Fibroblast of skin of scalp (primary cell): ENCODE measurements at places on chromosomes 5 and 9.

- DNase-seq = no peak
Observed at GRCh38 chr5:29568028-29568427, 1625.5 kb upstream of the CDH6 start.

DNA sequence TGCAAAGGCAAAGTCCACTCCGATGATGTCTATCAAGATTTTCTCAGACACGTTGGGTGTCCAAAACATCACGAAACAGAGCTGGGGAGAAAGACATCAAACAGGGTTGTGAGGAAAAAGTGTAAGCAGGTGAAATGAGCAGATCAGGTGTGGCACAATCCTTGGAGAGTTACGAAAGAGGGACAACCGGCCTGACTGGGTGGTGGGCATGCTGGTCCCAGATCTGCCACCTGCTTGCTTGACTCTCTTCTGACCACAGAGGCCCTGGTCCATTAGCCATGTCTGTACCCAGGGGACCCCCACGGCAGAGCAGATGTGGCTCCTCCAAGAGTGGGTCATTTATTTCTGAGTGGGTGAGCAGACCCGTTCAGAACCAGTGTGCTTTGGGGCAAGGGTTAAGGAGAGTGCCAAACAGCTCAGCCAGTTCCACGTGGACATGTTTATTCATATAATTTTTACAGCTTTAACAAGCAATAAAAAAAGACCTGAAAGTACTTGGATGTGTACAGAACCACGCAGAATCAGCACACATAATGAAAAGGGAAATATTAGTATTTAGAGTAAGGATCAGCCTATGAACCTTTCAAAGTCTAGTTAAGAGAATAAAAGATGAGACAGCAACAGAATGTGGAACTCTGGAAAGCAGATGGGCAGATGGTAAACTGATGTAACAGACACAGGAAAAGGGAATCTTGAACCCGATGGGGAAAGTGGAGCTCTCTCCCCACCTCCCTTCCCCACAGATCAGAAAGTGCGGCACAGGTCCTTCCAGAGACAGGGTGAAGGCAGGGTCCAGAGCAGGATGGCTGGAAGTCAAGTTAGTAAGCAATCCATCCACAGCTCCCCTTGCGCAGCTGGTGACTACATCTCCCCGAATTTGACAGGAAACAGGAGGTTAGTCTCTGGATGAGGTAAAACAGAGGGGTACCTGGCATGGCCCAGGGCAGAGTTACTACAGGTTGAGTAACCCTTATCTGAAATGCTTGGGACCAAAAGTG is 52.5 kb downstream of the OTULIN start:
- DNase-seq = no peak

DNA sequence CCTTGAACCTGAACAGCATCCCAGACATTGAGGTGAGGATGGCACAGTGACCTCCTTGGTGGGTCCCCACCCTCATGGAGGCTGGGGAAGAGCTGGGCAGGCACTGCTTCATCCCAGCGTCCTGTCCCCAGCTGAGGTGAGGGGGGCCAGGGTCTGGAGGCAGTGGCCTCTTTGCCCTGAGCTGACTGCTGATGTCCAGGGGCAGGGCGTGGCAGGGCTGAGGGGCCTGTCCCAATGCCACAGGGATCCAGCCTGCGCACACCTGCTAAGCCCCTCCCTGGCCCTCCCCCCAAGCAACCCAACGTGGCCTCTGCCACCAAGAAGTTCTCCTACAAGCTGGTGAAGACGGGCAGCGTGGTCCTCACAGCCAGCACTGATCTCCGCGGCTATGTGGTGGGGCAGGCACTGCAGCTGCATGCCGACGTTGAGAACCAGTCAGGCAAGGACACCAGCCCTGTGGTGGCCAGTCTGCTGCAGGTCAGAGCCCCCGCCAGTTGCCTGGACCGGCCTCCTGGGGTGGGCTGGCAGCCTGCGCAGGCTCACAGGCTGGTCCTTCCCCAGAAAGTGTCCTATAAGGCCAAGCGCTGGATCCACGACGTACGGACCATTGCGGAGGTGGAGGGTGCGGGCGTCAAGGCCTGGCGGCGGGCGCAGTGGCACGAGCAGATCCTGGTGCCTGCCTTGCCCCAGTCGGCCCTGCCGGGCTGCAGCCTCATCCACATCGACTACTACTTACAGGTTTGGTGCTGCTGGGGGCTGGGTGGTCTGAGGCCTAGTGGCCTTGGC is 4.9 kb upstream of the EHMT1 start:
- DNase-seq = no peak

DNA sequence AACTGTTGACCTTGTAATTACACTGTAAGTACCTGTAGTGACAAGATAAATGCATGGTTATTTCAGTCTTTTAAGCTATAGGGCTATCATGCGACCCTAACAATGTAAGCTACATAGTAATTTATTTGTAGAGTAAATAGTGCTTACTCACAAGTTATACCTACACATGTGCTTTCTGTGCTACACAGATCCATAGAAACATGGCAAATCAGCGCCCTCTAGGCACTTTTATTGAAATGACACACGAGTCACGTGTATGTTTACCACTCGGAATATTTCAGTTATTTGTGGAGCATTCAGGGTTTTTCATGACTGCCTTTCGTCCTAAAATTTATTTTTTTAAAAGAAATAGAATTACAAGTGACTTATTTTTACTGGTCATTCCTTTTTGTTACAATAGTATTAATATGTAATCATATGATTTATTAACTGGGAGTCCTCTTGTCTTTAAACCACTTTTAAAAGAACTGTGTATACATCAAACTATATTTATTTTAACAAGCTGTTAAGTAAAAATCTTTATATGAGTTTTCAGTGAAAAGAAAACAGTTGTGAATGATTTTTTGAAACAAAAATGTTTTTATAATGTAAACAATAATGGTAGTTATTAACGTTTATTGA is 1242.3 kb upstream of the WWC1 start:
- peak; percentile 46 for DNase-seq

GRCh38 chr5:14209222-14209822 is 66.2 kb downstream of the TRIO start:
- DNase-seq = no peak

- DNase-seq = no peak
Observed at GRCh38 chr5:172303162-172303561, 19.6 kb upstream of the UBTD2 start.

GRCh38 chr5:92559781-92560180 is 1021.2 kb downstream of the NR2F1-AS1 start:
- DNase-seq = peak; percentile 77

- no peak for DNase-seq
Observed at GRCh38 chr5:135240781-135241360, 158.2 kb downstream of the MACROH2A1 start.

DNA sequence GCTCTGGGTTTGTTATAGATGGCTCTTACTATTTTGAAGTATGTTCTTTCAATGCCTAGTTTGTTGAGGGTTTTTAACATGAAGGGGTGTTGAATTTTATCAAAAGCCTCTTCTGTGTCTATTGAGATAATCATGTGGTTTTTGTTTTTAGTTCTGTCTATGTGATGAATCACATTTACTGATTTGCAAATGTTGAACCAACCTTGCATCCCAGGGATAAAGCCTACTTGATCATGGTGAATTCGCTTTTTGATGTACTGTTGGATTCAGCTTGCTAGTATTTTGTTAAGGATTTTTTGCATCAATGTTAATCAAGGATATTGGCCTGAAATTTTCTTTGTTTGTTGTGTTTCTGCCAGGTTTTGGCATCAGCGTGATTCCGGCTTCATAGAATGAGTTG is 25.5 kb downstream of the CCDC180 start:
- no peak for DNase-seq

DNA sequence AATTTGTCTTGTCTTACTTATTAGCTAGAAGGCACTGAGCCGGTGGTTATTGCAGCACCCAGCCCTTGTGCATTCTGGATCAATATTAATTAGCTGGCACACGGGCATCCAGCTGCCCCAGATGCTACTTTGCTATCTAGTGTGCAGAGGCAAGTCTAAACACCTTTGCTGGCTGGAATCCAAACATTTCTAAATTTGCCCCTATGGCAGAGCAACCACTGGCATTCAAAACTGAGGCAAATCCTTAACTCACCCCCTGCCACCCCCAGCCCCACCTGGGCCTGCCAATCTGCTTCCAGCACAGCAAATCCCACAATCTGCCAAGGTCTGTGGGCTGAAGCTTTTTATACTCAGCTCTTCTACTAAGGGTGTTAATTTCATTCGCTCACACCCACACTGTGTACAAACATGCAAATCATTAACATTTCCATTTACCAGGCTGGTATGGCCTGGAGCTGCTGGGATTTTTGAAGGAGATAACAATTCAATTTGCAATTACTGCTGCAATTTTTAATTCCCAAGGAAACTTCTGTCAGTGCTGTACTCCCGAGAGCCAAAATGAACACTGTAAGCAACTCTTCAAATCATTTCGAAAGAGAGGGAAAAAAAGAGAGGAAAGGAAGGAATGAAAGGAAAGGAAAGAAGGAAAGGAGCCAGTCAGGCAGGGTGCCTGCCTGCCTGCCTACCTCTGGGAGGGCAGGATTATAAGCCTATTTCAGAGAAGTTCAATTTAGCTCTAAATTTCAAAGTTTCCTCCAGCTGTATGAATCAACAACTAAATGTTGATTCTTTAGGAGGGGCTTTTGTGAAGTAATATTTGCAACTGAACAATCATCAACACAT is 35.5 kb downstream of the RAPGEF1 start:
- no peak for DNase-seq

DNA sequence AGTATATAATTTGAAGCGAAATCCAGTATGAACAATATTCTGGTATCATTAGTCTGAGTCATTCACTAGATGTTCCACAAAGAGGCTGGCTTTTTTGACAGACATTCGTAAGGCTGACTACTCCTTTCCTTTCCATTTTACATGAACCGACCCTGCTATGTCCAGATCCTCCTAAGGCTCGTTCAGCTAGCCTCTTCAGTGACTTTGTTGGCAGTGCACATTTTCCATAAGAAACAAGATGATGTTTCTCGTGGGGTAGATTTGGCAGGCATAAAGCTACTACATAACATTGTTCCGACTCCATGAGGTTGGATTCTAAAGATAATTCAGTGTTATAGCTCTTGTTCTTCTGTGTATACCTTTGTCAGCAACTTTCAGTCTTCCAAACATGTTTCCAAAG is 49.0 kb downstream of the ZNF462 start:
- no peak for DNase-seq

DNA sequence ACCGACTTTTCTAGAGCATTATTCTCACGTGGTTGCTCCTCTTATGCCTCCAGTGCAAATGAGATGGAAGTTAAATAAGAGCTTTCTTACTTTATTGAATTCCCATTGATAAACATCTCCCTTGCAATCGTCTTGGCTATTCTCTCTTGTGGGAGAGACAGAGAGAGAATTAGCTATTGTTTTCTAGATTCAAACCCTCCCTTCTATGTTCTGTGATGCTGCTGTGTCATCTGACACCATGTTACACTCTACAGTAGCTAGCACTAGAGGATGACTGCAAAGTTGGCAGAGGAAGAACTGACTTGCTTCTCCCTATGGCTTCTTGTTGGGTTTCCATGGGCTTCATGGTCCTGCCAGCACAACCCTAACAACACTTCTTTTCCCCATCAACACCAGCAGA is 134.6 kb upstream of the RANBP3L start:
- DNase-seq = no peak

GRCh38 chr5:169581580-169582227 is 1.9 kb upstream of the SPDL1 start:
- DNase-seq = peak; percentile 70

GRCh38 chr5:180090098-180090768 is 18.7 kb upstream of the RNF130 start:
- peak; percentile 78 for DNase-seq

DNA sequence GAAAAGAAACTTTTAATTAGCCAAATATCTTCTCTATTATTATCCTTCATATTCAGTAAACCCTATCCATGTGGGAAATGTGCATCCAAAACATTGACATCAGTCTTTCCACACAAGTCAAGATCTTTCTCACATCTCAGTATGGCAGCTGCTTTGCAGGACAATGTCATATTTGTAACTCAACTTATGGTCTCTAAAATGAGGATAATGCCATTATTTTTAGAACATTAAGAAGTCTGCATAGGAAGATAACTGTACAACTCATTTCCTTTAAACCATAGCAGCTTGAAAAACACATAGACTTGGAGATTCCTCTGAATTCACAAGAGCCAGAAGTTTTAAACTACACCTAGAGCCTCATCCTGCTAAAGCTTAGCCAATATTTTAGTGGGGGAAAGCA is 43.7 kb downstream of the MCTP1 start:
- no peak for DNase-seq

DNA sequence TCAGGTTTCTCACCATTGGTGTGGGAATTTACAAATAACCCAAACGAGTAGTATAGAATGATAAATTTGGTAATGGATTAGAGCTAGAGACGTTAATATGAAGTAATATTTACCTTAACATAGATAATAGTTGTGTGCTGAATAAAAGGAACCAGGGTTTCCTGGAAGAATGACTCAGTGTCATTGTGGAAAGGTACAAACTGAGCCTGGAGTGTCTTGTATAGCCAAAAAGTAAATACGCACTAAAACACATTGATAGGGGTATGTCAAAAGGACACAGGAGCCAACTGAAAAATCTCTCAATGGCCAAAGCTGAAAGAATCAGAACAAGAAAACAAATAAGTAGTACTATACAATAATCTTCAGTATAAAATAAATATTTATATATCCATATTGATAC is 363.5 kb downstream of the SLCO4C1 start:
- no peak for DNase-seq
